Fibroblast of lung (primary cell): ENCODE measurements at places on chromosomes 13 and 19. TPM values are rescaled to one million over a fixed set of nuclear protein-coding genes. Genes with fewer than 3 reads are reported as not detected.

CYP2S1 gene
- 0.93 and 7.5 TPM in 2 replicates for polyA plus RNA-seq

TMIGD2 gene
- not detected in 2 replicates for polyA plus RNA-seq

- peak; percentile 83 for DNase-seq
Measured at GRCh38 chr19:58513694-58514563, 2.1 kb upstream of the SLC27A5 start.

DNA sequence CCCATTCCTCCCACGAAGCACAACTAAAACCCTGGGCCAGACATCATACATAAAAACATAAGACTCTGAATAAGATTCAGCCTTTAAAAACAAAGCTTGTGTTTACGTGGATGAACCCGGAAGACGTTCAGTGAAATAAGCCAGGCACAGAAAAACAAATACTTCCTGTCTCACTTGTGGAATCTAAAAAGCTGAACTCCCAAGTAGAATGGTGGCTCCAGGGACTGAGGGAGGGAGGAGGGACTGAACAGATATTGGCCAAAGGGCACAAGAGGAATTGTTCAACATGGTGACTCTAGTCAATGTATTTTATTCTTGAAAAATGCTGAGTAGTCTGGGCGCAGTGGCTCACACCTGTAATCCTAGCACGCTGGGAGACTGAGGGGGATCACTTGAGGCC, 35.7 kb upstream of the TPM4 start:
- no peak for DNase-seq

DNA sequence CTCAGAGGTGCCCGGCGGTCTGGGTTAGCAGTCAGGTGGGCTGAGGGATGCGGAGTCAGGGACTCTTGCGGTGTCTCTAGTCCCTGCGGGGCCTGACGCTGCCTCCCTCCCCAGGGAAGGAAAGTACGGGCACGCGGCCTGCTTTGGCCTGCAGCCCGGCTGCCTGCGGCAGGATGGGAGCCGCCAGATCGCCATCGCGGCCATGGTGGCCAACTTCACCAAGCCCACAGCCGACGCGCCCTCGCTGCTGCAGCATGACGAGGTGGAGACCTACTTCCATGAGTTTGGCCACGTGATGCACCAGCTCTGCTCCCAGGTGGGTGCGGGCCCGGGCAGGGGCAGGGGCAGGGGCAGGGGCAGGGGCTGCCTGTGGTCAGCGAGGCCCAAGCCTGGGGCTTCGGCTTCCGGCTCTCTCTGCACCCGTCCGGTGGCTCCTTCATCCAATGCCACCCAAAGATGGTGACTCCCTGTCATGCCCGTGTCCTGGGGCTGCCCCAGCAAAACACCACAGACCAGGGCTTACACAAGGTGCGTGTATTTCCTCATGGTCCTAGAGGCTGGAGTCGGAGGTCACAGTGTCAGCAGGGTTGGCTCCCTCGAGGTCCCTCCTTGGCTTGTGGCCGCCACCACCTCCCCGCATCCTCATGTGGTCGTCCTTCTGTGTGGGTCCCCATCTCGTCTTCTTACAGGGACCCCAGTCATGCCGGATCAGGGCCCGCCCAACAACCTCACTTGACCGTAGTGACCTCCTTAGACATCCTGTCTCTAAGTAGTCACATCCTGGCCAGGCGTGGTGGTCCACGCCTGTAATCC, 11.3 kb upstream of the ZNF554 start:
- DNase-seq, result no peak
